ENCODE measurements at places on chromosomes 2 and 18. TPM values are rescaled to one million over a fixed set of nuclear protein-coding genes. Genes with fewer than 3 reads are reported as not detected.

The REL gene
- total RNA-seq: 99.9 TPM

The COL4A3 gene
- not detected for total RNA-seq

The SOWAHC gene
- 1.3 TPM for total RNA-seq

GRCh38 chr18:3585656-3586509 is 135.9 kb downstream of the TGIF1 start:
- peaks cover 11% of the 10 kb centered on the region for H3K4me1 ChIP-seq
- DNase-seq: peak; percentile 85
- H3K36me3 ChIP-seq: no peaks in the 10 kb centered on the region

- H3K4me1 ChIP-seq: no peaks in the 10 kb centered on the region
- H3K27ac ChIP-seq: no peak overlapping the region
- no peak for DNase-seq
- no peaks in the 10 kb centered on the region for H3K36me3 ChIP-seq
- H3K4me3 ChIP-seq: no peak overlapping the region
These were observed 289.8 kb downstream of the ALPK2 start for GRCh38 chr18:58338961-58339592.

GRCh38 chr2:105391058-105391627 is 7.7 kb downstream of the FHL2 start:
- no peak overlapping the region for H3K27ac ChIP-seq
- H3K27me3 ChIP-seq: no peaks in the 10 kb centered on the region
- no peak for DNase-seq
- no peaks in the 10 kb centered on the region for H3K36me3 ChIP-seq

DNA sequence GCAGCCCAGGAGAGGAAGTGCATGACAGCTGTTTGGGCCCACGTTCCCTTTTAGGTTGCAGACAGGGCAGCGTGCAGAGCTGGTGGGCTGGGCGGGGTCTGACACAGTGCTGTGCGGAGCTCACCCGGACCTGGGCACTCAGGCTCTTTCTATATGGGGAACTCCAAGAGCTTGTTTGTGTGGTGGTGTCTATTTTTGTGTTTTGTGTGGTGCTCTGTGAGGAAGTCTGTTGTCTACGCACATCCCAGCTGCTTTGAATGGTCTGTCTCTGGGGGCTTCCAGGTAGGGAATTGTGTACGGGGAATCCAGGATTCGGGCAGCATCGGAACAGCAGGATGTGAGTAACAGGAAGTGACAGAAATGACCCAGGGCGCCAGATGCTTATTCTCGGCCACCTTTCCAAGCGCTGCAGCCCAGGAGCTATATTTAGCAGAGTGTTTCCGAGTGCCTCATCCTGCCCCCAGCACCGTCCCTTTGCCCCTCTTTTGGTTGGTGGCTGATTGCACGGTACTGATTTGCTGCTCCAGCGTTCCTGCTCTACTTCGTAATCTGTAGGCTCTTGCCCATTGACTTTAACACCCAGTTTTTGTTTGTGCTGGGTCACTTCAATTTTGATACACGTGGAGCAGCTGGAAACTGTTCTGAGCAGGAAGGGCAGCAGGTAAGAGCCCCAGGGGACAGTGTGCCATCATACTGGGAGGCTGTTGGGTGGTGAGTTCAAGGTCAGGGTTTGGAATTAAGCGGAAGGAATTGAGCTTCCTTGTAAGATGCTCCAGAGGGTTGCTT is 64.7 kb downstream of the DGKD start:
- peaks cover 98% of the 10 kb centered on the region for H3K4me1 ChIP-seq
- peak overlapping the region; percentile 66 for H3K27ac ChIP-seq
- peak; percentile 51 for DNase-seq

DNA sequence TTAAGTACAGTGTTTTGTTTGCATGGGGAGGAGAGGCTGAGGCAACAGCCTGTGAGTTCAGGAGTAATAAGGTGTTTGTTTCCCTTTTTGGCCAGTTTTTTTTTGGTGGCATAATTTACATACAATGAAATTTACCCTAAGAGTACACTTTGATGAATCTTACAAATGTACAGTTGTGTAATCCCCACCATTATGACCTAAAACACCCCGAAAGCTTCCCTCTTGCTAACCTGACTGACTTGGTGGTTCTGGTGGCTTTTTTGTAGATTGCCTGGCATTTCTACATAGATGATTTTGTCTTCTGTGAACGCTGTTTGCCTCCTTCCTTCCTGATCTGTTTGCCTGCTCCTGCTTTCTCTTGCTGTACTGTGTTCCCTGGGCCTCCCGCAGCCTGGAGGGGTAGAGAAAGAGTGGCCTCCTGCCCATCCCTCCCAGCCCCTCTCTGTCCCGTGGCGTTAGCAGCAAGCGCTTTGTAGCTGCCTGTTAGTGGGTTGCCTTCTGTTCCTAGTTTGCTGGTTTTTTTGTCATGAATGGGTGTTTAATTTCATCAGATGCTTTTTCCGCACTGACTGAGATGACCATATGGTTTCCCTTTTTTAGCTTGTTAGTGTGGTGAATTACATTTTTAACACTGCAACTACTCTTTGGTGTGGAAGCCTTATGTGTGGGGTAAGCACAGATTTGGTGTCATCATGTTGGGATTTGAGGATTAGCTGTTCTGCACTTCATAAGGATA is 32.1 kb downstream of the ASAP2 start:
- no peaks in the 10 kb centered on the region for H3K27me3 ChIP-seq
- H3K27ac ChIP-seq: no peak overlapping the region
- no peaks in the 10 kb centered on the region for H3K4me1 ChIP-seq
- H3K4me3 ChIP-seq: no peak overlapping the region

DNA sequence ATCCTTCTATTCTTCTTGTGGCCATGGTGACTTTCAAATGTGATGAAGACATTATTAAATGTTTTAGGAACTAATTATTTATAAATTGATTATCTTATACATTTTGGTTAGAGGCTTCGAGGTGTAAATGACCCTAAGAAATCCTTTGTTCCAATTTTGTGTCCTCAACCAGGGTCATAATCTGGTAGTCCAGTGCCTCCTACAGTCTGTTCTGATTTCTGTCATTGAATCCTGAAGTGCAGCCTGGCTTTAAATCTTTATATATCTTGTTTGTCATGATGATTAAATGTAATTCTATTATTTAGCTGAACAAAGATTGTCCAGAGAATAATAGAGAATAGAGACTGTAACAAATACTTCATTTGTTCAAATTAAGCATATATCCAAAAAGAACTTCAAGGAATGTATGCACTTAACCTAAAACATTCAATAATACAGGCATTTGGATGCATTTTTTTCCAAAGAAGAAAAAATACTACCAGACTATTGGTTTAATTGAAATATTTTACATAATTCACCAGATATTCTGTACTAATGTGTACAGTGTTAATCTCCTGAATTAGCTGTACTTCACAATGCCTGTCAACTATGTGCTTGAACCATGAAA is 89.8 kb downstream of the PRPF40A start:
- no peaks in the 10 kb centered on the region for H3K4me1 ChIP-seq
- no peak overlapping the region for H3K4me3 ChIP-seq
- no peak for DNase-seq
- H3K27ac ChIP-seq: no peak overlapping the region

DNA sequence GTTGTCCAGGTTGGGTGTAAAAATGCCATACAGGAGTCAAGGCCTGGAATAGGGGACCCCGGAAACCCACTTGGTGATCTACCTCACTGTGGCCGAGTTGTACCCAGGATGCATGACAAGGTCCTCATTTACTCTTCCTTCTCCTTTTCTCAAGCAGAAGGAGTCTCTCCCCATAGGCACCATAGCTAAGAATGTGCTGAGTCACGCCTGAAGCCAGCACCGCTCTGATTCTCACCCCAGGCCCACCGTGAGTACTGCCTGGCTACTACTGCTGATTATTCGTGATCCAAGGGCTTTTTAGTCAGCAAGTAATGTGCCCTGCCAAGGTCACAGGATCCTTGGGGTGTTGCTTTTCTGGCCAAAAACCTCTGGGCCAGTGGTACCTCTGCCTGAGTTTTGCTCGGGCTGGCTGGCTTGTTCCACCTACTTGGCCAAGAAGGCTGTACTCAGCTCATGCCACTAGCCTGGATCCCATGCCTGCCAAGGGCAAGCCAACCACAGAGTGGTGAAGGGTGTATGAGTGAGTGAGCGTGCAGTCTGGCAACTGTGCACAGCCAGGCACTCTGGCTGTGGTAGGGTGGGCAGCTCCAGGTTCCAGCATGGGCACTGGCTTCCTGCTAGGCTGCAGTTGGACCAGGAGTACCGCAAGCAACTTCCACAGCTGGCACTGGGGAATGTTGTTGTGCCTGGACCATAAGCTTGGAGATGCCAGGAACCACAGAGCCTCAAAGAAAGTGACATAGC is 650.1 kb upstream of the VRK2 start:
- H3K36me3 ChIP-seq: no peaks in the 10 kb centered on the region
- DNase-seq: no peak
- H3K27ac ChIP-seq: no peak overlapping the region
- H3K27me3 ChIP-seq: no peaks in the 10 kb centered on the region
- no peak overlapping the region for H3K4me3 ChIP-seq
- H3K4me1 ChIP-seq: no peaks in the 10 kb centered on the region

GRCh38 chr2:70085711-70086277 is 1.5 kb upstream of the PCBP1 start:
- H3K4me3 ChIP-seq: peak overlapping the region; percentile 66
- no peaks in the 10 kb centered on the region for H3K27me3 ChIP-seq
- no peak for DNase-seq
- peaks cover 73% of the 10 kb centered on the region for H3K4me1 ChIP-seq
- H3K27ac ChIP-seq: peak overlapping the region; percentile 100

GRCh38 chr2:7029291-7030059 is 112.3 kb downstream of the RNF144A start:
- no peak overlapping the region for H3K27ac ChIP-seq
- peaks cover 17% of the 10 kb centered on the region for H3K4me1 ChIP-seq
- H3K27me3 ChIP-seq: no peaks in the 10 kb centered on the region
- H3K36me3 ChIP-seq: peaks cover 69% of the 10 kb centered on the region
- H3K4me3 ChIP-seq: no peak overlapping the region

- peak within 1 kb of the TSS; percentile 53 for H3K4me3 ChIP-seq
- H3K4me1 ChIP-seq: peaks cover 8% of the 10 kb centered on the region
- H3K27me3 ChIP-seq: no peaks in the 10 kb centered on the region
- H3K27ac ChIP-seq: peak within 1 kb of the TSS; percentile 32
- no peak for DNase-seq
These were observed at the start of gene PLEK for GRCh38 chr2:68365087-68365486. Gene PLEK, plus strand, starts transcription at chr2:68365282. Its CDS starts 70 bp downstream, at chr2:68365352.

- no peaks in the 10 kb centered on the region for H3K27me3 ChIP-seq
- H3K36me3 ChIP-seq: no peaks in the 10 kb centered on the region
- no peak for DNase-seq
- no peak overlapping the region for H3K4me3 ChIP-seq
These were observed 398.9 kb downstream of the TRIB2 start for GRCh38 chr2:13115643-13116042.

DNA sequence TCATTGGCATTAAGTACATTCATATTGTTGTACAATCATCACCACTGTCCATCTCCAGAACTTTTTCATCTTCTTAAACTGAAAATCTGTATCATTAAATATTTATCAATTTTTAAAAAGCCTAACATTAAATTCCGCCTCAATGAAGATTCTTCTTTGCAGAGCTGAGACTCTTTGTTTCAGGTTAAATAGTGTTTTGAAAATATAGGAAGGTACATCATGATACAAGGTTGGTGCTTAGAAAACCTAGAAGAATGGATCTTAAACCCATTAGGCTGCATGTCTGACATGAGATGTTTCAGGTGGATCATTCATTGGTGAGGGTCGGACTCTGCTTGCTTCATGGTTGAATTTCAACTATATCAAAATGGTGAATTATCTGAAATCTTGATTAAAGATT is 30.5 kb downstream of the DDX1 start:
- H3K27ac ChIP-seq: no peak overlapping the region
- peaks cover 85% of the 10 kb centered on the region for H3K36me3 ChIP-seq
- H3K27me3 ChIP-seq: no peaks in the 10 kb centered on the region
- no peaks in the 10 kb centered on the region for H3K4me1 ChIP-seq
- DNase-seq: no peak

DNA sequence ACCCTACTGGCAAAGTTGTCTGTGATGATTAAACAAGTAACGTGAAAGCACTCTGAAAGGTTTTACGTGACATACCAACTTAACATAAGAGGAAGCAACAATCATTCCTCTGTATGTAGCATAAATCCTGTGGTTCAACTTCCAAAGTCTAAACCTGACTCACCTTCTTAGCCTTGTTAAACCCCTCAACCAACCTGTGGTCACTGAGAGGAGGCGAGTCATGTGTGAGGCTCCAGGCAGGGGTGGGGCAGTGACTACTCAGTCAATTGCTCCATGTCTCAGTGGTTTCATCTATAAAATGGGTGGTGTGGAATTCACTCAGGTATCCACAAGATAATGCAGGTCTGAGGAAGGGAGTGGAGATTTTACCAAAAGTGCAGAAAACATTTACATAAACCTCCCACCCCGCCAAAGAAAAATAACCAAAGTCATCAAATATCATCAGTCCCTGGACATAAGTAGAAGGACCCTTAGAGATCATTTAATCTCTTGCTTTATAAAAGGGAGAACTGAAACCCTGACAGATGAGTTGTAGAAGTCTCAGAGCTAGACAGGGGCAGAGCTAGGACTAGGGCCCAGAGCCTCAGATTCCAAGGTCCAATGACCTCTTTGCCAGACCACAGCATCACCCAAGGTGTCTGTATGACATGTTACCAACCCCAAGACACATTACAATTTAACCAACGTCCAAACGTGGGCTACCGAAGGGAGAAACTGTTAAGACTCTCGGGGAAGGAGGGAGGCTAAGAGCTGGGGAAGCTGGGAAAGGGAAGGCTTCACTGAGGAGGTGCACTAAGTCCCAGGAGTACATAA is 3.7 kb upstream of the PCBP1 start:
- peaks cover 53% of the 10 kb centered on the region for H3K36me3 ChIP-seq
- no peak for DNase-seq
- no peak overlapping the region for H3K4me3 ChIP-seq
- peaks cover 60% of the 10 kb centered on the region for H3K4me1 ChIP-seq
- H3K27me3 ChIP-seq: no peaks in the 10 kb centered on the region

GRCh38 chr2:221350616-221351015 is 221.5 kb downstream of the EPHA4 start:
- no peak for DNase-seq
- no peaks in the 10 kb centered on the region for H3K36me3 ChIP-seq
- no peaks in the 10 kb centered on the region for H3K4me1 ChIP-seq
- H3K27me3 ChIP-seq: no peaks in the 10 kb centered on the region
- no peak overlapping the region for H3K27ac ChIP-seq

DNA sequence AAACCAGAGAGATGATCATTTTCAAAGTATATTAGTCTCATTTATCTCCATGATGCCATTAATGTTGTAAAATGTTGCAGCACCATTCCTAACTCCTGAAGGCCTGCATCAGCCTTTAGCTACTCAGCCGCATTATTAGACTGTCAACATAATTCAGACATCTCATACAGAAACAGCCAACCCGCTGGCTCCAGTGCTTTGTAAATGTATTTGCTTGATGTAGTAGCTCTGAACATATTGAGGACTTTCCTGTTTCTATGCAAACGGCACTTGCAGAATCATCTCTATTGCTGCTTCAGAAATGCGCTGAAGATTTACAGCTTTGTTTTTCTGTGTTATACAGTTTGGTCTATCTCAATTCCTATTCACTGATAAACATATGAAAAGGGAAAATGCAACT is 372.2 kb downstream of the DSEL start:
- H3K27ac ChIP-seq: no peak overlapping the region
- H3K4me3 ChIP-seq: no peak overlapping the region

DNA sequence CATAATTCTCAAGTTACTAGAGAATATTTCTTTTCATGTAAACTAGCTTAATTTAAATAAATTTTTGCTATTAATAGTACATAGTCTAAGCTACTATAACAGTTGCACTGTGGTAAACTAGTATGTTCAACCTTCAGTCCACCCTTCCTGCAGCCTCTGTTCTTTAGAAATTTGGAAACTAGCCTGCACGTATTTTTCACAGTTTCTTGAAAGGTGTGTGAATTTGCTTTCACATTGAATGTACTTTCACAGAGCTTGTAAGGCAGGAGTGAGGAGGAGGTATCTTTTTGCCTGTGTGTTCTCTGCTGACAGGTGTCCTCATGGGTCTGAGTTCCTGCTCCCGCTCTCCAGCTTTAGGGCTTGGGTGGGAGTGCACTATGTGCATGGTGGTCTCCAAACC is 117.5 kb downstream of the ATP9B start:
- no peak overlapping the region for H3K4me3 ChIP-seq
- no peak overlapping the region for H3K27ac ChIP-seq
- no peaks in the 10 kb centered on the region for H3K4me1 ChIP-seq
